GF-D8 (cell line): ENCODE measurements at places on chromosomes 7 and 10.

GRCh38 chr7:23133797-23134196, 28.2 kb downstream of the KLHL7 start:
- no peak for DNase-seq

DNA sequence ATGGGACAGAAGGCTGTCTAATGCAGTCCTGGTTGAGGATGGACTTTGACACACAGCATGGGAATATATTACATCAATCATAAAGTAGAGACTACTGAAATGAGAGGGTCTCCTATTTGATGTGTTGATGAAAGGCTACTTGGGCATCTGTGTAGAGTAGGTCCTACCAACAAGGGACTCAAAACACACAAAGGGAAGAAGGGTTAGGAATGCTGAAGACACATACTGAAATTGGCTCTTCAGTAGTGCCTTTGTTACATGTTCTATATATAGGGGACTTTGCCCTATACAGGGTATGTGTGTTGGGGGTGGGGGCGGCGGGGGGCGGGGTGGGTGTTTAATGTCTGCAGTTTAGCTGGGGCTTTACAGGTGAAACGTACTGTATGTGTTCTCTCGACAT, 7.7 kb downstream of the CUL1 start:
- no peak for DNase-seq

DNA sequence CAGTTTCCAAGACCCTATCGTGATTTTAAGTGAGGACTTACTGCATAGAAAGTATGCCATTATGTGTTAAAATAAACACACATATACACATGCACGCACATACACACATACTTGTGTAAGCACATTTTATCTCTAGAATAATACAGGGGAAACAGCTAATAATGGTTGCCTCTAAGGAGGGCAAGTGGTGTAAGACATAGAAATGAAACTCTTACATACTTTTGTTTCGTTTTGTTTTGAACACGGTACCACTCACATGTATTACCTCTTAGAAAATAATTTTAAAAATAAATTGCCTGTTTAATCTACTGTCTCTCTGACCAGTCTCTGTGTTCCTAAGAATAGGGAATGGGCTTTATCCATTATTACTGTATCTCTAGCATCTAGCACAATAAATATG, 49.2 kb downstream of the HERPUD2 start:
- no peak for DNase-seq

- no peak for DNase-seq
Measured at GRCh38 chr10:126302826-126303665, 85.2 kb downstream of the ADAM12 start.

DNA sequence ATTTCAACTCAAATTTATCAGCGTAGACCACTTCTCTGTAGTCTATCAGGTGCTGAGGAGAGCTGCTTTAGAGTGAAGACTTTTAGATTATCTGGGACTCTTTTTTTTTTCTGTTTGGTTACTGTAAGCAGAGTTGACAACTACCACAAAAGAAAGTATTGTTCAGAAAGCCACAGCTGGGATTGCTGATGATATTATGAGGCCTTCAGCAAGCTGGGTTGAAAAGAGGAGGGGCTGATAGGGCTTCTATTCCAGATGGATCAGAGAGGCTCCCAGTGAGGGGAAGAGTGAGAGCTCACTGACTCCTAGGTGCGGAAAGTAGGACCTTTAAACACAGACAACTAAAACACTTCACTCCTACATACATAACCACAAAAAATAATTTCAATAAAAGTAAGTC, 188.5 kb upstream of the FERD3L start:
- no peak for DNase-seq

GRCh38 chr10:31650010-31650409, 278.6 kb downstream of the ARHGAP12 start:
- DNase-seq = no peak

GRCh38 chr7:89914711-89915110, 239.6 kb upstream of the STEAP1 start:
- DNase-seq = no peak

DNA sequence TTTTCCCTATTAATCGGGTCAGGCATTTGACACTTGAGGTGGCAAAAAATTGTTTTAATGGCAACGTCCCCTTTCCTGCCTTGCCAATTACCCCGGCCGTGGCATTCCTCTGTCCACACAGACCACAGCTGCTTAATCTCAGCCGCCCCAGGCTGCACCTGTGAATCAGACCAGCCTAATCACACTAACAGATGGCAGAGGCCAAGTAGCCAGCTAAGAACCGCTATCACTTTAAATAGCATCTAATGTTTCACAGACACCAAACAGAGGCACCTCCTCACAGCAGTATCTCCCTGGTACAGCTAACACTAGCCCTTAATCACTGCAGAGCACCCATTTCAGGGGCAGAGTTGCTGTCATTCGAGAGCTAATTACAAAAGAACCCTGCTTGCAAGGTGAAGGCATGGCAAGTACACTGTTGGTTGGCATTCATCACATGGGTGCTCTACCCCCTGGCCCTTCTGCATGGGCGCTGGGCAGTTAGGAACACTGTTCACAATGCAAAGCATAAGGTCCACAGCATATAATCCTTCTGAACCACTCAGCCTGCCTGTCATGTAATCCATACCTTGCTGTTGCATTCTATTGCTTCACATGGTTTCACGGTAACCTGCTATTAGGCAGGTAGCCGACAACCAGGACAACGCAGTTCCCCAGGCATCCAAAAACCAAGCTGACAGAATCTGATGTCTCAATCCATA, 38.8 kb downstream of the FGFR2 start:
- no peak for DNase-seq

- DNase-seq = no peak
Measured at GRCh38 chr10:70053218-70053840, 683 bp downstream of the MACROH2A2 start.
